ENCODE measurements at places on chromosomes 3 and 15.

DNA sequence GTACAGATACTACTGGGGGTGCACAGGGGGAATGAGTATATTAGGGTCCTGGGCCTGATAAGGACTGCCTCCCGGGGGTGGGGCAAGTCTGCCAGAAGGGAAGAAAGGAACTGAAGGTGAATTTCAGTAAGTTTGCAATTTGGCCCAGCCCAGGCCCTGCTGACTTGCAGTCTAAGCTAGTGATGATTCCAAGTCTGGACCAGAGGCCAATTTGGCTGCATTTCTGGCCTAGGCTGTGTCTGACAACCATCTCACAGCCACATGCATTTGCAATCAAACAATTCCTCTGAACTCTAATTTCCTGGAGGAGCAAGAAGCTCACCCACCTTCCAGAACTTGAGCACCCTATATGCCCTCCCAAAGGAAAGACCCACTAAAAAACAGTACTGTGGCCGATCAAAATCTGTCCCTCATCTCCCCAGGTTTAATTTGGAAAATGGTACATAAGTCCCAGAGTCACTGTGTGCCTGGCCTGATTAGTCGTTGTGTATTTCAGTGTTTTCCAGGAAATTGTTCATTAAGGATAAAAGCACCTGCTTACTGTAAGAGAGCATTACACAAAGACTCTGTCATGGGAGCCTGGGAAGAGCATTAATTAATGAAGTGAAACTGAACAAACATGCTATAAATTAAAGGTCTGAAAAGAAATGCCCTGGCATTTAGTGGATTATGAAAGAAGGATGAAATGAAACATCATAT is 114.5 kb downstream of the MEGF11 start:
- DNase-seq, result no peak

GRCh38 chr3:188170461-188171459 is 16.8 kb downstream of the LPP start:
- DNase-seq, result peak; percentile 66

- DNase-seq, result no peak
Measured at GRCh38 chr3:152413240-152413639, 144.5 kb downstream of the MBNL1 start.

- DNase-seq, result no peak
Measured at GRCh38 chr15:77667338-77668234, 34.9 kb upstream of the LINGO1 start.

GRCh38 chr15:64930778-64931371 is 19.2 kb downstream of the ANKDD1A start:
- DNase-seq, result no peak

- no peak for DNase-seq
Measured at GRCh38 chr3:50454481-50455070, 48.9 kb downstream of the CACNA2D2 start.

DNA sequence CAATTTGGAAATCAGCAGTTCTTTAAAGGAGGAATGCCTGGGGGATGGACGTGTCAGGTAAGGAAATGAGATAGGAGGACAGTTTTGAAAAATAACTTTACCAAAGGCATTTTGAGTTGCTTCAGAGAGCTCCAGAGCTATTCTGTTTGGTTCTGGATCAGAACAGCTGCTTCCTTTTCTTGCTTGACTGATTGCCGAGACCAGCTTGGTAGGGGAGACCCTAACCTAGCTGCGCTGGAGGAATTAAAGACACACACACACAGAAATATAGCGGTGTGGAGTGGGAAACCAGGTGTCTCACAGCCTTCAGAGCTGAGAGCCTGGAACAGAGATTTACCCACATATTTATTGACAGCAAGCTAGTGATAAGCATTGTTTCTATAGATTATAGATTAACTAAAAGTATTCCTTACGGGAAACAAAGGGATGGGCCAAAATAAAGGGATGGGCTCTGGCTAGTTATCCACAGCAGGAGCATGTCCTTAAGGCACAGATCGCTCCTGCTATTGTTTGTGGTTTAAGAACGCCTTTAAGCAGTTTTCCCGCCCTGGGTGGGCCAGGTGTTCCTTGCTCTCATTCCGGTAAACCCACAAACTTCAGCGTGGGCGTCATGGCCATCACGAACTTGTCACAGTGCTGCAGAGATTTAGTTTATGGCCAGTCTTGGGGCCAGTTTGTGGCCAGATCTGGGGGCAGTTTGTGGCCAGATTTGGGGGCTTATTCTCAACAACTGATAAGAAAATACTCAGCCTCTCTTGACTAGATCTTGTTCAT is 556.0 kb downstream of the ROBO1 start:
- DNase-seq, result no peak

DNA sequence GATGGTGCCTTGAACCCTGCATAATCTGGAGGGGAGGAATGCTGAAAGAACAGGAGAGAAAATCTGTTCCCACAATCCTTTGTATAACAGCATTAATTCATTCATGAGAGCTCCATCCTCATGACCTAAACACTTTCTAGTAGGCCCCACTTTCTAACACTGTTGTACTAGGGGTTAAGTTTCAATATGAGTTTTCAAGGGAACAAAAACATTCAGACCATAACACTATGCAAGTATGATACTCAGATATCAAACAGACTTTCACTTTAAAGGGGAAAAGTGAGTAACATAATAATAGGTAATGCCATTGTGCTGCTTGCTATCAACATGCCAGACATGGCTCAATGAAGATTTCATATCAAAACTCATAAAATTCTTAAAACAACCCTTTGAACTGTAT is 32.4 kb upstream of the PLSCR2 start:
- DNase-seq, result no peak

Measured in epithelial cell of prostate (primary cell).